Activated CD4-positive, alpha-beta T cell treated with anti-CD3 and anti-CD28 coated beads, Interleukin-2, amount 10 ng/mL, durations not matched to agents 7 days and 5 days (primary cell): ENCODE measurements at places on chromosomes 5 and 9.

DNA sequence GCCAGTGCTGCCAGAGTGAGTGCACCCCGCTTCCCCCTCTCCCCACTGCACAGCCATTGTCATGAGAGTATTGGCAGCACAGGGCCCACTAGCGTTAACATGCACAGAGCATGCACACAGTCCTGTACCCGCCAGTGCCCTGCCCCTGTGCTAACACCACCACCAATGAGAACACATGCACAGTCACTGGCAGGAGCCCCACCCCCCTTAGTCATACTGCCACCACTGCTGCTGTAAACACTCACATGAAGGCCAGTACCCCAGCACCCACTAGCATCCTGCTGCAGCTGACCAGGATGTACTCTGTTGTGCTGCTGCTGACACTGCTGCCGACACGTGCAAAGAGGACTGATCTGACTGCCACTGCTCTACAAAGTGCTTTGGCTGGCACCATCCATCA is 19.5 kb upstream of the RANBP6 start:
- no peaks in the 10 kb centered on the region for H3K4me1 ChIP-seq
- peaks cover 17% of the 10 kb centered on the region for H3K27me3 ChIP-seq
- no peak overlapping the region for H3K27ac ChIP-seq
- DNase-seq = no peak
- H3K36me3 ChIP-seq = no peaks in the 10 kb centered on the region
- H3K4me3 ChIP-seq = no peak overlapping the region

DNA sequence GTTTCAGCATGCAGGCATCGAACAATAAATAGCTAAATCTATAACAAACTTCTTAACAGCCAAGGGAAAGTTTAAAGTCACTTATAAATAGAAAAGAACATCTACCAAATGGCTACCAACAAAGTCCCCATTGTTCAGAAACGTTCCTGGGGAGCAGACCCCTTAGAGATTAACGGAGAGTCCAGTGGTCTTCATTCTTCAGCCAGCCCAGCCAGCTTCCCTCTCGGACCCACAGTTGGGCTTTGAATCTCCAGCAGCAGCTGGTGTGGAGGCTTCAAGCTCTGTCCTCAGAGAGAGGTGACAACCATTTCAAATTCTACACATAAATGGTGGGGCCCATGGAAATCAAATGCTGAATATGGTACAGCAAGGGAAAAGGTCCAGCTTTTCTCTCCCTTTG is 11.2 kb downstream of the ENC1 start:
- no peak overlapping the region for H3K27ac ChIP-seq
- H3K36me3 ChIP-seq = peaks cover 4% of the 10 kb centered on the region
- peaks cover 2% of the 10 kb centered on the region for H3K27me3 ChIP-seq

DNA sequence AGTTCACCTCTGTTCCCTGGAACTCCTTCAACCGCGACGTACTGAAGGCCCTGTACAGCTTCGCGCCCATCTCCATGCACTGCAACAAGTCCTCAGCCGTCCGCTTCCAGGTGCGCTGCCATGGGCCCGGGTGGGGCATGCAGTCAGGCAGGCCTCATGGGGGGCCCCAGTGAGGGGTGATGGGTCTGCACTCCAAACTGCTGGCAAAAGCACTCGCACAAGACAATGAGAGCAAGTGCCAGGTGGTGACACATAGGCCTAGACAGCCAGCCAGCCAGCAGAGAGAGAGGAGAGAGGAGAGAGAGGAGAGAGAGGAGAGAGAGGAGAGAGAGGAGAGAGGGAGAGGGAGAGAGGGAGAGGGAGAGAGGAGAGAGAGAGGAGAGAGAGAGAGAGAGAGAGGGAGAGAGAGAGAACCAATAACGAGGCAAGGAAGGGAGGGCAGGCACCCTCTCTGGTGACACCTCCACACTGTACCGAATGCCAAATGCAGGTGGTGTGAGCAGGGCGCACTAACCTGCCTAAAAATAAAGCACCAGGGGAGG is 21.0 kb downstream of the DBH start:
- H3K4me3 ChIP-seq = no peak overlapping the region
- no peak for DNase-seq
- no peaks in the 10 kb centered on the region for H3K36me3 ChIP-seq
- peaks cover 47% of the 10 kb centered on the region for H3K27me3 ChIP-seq
- no peak overlapping the region for H3K27ac ChIP-seq

DNA sequence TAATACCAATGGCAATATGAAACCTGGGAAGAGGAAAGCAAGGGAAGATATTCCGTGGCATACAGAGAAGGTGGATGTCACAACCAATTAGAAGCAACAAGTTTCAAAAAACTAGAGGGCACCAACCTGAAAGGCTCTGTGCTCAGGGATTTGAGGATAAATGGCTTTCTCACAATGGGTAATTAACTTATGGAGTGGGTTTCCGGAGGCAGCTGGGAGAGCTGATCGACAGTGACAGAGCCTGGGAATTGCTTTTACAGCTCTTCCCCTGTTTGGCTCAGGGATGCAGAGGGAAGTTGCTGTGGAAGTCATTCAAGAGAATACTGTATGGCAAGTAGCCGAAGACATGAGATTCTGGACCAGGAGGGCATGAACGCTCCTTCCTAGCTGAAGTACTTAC is 237.0 kb downstream of the KIF4B start:
- H3K27ac ChIP-seq = no peak overlapping the region
- DNase-seq = no peak
- no peaks in the 10 kb centered on the region for H3K27me3 ChIP-seq
- H3K4me3 ChIP-seq = no peak overlapping the region
- H3K4me1 ChIP-seq = no peaks in the 10 kb centered on the region

GRCh38 chr5:176560364-176560763 is 11.2 kb downstream of the CDHR2 start:
- no peaks in the 10 kb centered on the region for H3K27me3 ChIP-seq
- no peak overlapping the region for H3K27ac ChIP-seq
- H3K36me3 ChIP-seq = no peaks in the 10 kb centered on the region

GRCh38 chr9:126819482-126819881 is 14.6 kb downstream of the ZBTB43 start:
- DNase-seq = no peak
- peak overlapping the region; percentile 54 for H3K27ac ChIP-seq
- no peak overlapping the region for H3K4me3 ChIP-seq
- H3K36me3 ChIP-seq = peaks cover 78% of the 10 kb centered on the region

- no peak overlapping the region for H3K27ac ChIP-seq
- peaks cover 5% of the 10 kb centered on the region for H3K36me3 ChIP-seq
- H3K4me3 ChIP-seq = no peak overlapping the region
- no peaks in the 10 kb centered on the region for H3K27me3 ChIP-seq
Observed at GRCh38 chr5:95557841-95558240, 2.9 kb downstream of the ARSK start.

GRCh38 chr9:84270847-84271530 is 69.6 kb downstream of the SLC28A3 start:
- peak overlapping the region; percentile 58 for H3K4me3 ChIP-seq
- peak overlapping the region; percentile 70 for H3K27ac ChIP-seq
- H3K36me3 ChIP-seq = no peaks in the 10 kb centered on the region
- peaks cover 10% of the 10 kb centered on the region for H3K27me3 ChIP-seq
- peaks cover 19% of the 10 kb centered on the region for H3K4me1 ChIP-seq
